MG63 (cell line): ENCODE measurements at places on chromosomes 6 and 20. TPM values are rescaled to one million over a fixed set of nuclear protein-coding genes. Genes with fewer than 3 reads are reported as not detected.

Gene KCNK5
- total RNA-seq = 2.4 and 2.8 TPM in 2 replicates

Gene HECA
- total RNA-seq = 4.0 and 4.8 TPM in 2 replicates

Gene MLN
- total RNA-seq = not detected in 2 replicates

Gene DEFB124
- not detected in 2 replicates for total RNA-seq

Gene ZNF334
- 0.30 TPM in 1 of 2 replicates, not detected in the other for total RNA-seq

Gene TIAM2
- 2.9 and 4.9 TPM in 2 replicates for total RNA-seq

Gene HSD17B8
- not detected in 2 replicates for total RNA-seq

Gene PRDM13
- total RNA-seq = 0.07 TPM in 1 of 2 replicates, not detected in the other

Gene HCK
- total RNA-seq = not detected in 2 replicates

Gene RAET1L
- total RNA-seq = 1.4 TPM in 1 of 2 replicates, not detected in the other

Gene LGSN
- total RNA-seq = not detected in 2 replicates

Gene TMX4
- total RNA-seq = 6.9 and 8.1 TPM in 2 replicates

Gene PRKN
- 0.07 TPM in 1 of 2 replicates, not detected in the other for total RNA-seq

Gene BFSP1
- 0.99 and 2.3 TPM in 2 replicates for total RNA-seq

Gene C6orf163
- total RNA-seq = not detected in 2 replicates

Gene WFDC12
- total RNA-seq = not detected in 2 replicates

Gene XKR7
- not detected in 2 replicates for total RNA-seq

Gene FAM217B
- total RNA-seq = 2.5 and 4.1 TPM in 2 replicates

Gene ABHD16B
- not detected in 2 replicates for total RNA-seq

Gene POPDC3
- total RNA-seq = 1.8 and 2.2 TPM in 2 replicates

Gene LRRN4
- not detected in 2 replicates for total RNA-seq

Gene MAP7
- total RNA-seq = not detected in 2 replicates

Gene NKAPL
- total RNA-seq = not detected in 2 replicates

Gene ADGRB3
- not detected in 2 replicates for total RNA-seq

Gene MYLK4
- not detected in 2 replicates for total RNA-seq

Gene C20orf141
- total RNA-seq = not detected in 2 replicates

Gene APOM
- total RNA-seq = 0.56 TPM in 1 of 2 replicates, not detected in the other

Gene TMEM170B
- 3.9 and 6.9 TPM in 2 replicates for total RNA-seq
